ENCODE measurements at places on chromosomes 6 and 20. TPM values are rescaled to one million over a fixed set of nuclear protein-coding genes. Genes with fewer than 3 reads are reported as not detected.

Gene MATN4
- total RNA-seq, result not detected

Gene SCRT2
- total RNA-seq, result not detected

Gene TNFRSF21
- 4.0 TPM for total RNA-seq

Gene DSP
- total RNA-seq, result 0.07 TPM
